ENCODE measurements at places on chromosomes 7 and 10. TPM values are rescaled to one million over a fixed set of nuclear protein-coding genes. Genes with fewer than 3 reads are reported as not detected.
A peak's percentile ranks its signal among the peaks of the same experiment; 100 is the strongest.

ITPRID1 gene
- not detected for total RNA-seq

ACHE gene
- 30.0 TPM for total RNA-seq

NUTM2B gene
- 0.42 TPM for total RNA-seq

IL15RA gene
- not detected for total RNA-seq

- peak overlapping the region; percentile 18 for H3K27ac ChIP-seq
- H3K36me3 ChIP-seq: no peaks in the 10 kb centered on the region
- H3K27me3 ChIP-seq: peaks cover 6% of the 10 kb centered on the region
- DNase-seq: peak; percentile 41
- peaks cover 36% of the 10 kb centered on the region for H3K4me1 ChIP-seq
- no peak overlapping the region for H3K4me3 ChIP-seq
Observed at GRCh38 chr10:34808801-34809745, 6.0 kb downstream of the PARD3 start.

GRCh38 chr10:49668684-49669083 lies 10.8 kb upstream of the C10orf53 start:
- peaks cover 6% of the 10 kb centered on the region for H3K27me3 ChIP-seq
- H3K36me3 ChIP-seq: peaks cover 9% of the 10 kb centered on the region
- peaks cover 21% of the 10 kb centered on the region for H3K4me1 ChIP-seq

DNA sequence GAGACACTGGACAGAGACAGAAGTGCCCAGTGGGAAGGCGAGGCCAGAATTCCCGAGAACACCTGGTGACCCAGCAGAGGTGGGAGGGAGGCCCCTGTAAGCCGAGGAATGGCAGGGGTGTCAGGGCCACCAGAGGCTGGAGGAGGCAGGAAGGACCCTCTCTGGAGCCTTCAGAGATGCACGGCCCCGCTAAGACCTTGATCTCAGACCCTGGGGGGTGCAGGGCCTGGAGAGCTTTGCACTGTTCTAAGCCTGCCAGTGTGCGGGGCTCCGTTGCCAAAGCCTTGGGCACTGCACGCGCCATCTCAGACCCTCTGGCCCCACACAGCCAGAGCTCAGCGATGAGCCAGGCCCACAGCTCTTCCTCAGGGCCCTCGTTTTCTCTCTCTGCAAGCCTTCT lies 557.1 kb downstream of the PTPRN2 start:
- peaks cover 29% of the 10 kb centered on the region for H3K36me3 ChIP-seq
- H3K27me3 ChIP-seq: peaks cover 10% of the 10 kb centered on the region
- peaks cover 11% of the 10 kb centered on the region for H3K4me1 ChIP-seq
- no peak overlapping the region for H3K4me3 ChIP-seq
- no peak overlapping the region for H3K27ac ChIP-seq
- no peak for DNase-seq

GRCh38 chr7:22055226-22055625 lies 109.5 kb upstream of the CDCA7L start:
- H3K4me3 ChIP-seq: no peak overlapping the region
- no peaks in the 10 kb centered on the region for H3K36me3 ChIP-seq
- no peak overlapping the region for H3K27ac ChIP-seq
- DNase-seq: no peak
- H3K4me1 ChIP-seq: peaks cover 6% of the 10 kb centered on the region

- peak overlapping the region; percentile 2 for H3K27ac ChIP-seq
- peak overlapping the region; percentile 96 for H3K4me3 ChIP-seq
- H3K4me1 ChIP-seq: peaks cover 6% of the 10 kb centered on the region
- peaks cover 21% of the 10 kb centered on the region for H3K27me3 ChIP-seq
- peaks cover 6% of the 10 kb centered on the region for H3K36me3 ChIP-seq
Observed at GRCh38 chr7:49772916-49773217, 571 bp upstream of the VWC2 start.

DNA sequence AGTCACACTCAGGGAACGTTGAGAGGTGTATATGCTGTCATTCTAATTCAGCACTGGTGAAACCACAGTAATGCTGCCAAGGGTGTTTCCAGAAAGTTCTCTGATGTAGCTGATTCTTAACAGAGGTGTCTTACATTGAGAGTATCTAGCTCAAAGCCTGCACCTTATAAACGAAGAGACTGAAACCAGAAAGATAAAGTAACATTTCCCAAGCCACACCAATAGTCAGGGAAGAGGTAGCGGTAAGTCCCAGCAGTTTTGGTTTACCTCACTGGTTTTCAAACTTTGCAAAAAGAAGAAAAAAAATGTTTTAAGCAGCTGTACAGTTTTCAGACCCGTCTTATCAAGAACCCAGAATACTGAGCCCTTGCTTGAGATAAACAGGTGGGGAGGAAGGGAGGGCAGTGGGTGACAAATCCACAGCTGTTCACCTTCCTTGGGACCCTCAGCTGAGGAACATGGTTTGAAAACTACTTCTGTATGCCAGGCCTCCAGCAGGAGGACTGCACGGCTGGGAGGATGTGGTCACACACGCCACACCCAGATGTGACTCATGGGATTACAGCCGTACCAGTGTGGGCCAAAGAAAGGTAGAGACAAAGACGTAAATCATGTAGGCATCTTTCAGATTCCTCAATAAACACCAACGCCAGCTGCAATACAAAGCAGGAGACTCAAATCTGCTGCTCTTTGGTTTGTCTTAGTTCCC lies 63.9 kb upstream of the GSDME start:
- no peak overlapping the region for H3K4me3 ChIP-seq
- no peak for DNase-seq
- no peaks in the 10 kb centered on the region for H3K36me3 ChIP-seq

GRCh38 chr10:43160921-43161255 lies 22.6 kb downstream of the CSGALNACT2 start:
- DNase-seq: no peak
- H3K4me3 ChIP-seq: no peak overlapping the region
- H3K4me1 ChIP-seq: peaks cover 4% of the 10 kb centered on the region
- H3K36me3 ChIP-seq: no peaks in the 10 kb centered on the region
- no peak overlapping the region for H3K27ac ChIP-seq

- H3K36me3 ChIP-seq: peaks cover 6% of the 10 kb centered on the region
- no peak overlapping the region for H3K27ac ChIP-seq
- peaks cover 4% of the 10 kb centered on the region for H3K4me1 ChIP-seq
- peaks cover 4% of the 10 kb centered on the region for H3K27me3 ChIP-seq
Observed at GRCh38 chr10:11358923-11359575, 252.4 kb downstream of the USP6NL start.

GRCh38 chr10:3648170-3648569 lies 136.8 kb downstream of the KLF6 start:
- H3K36me3 ChIP-seq: no peaks in the 10 kb centered on the region
- no peak overlapping the region for H3K27ac ChIP-seq
- no peaks in the 10 kb centered on the region for H3K4me1 ChIP-seq
- H3K4me3 ChIP-seq: no peak overlapping the region
- no peaks in the 10 kb centered on the region for H3K27me3 ChIP-seq
- no peak for DNase-seq

DNA sequence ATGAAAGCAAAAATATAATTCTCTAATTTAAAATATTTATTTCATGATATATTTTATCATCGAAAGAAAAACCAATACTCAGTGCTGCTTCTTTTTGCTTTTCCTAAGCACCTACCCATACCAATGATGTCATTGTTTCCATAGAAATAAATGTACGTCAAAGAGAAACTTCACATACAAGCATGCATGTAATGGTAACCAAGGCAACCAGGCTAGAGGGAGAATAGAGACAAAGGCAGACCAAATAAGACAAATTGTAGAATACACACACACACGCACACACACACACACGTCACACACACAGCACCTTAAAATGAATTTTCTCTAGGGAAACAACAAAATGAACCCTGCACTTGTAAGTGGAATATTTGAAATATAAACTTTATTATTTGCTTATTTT lies 75.5 kb downstream of the MACC1 start:
- H3K36me3 ChIP-seq: no peaks in the 10 kb centered on the region
- no peaks in the 10 kb centered on the region for H3K27me3 ChIP-seq
- H3K27ac ChIP-seq: no peak overlapping the region
- H3K4me3 ChIP-seq: no peak overlapping the region

GRCh38 chr7:32223071-32223650 lies 153.0 kb upstream of the PDE1C start:
- peaks cover 3% of the 10 kb centered on the region for H3K27me3 ChIP-seq
- no peak overlapping the region for H3K4me3 ChIP-seq
- H3K4me1 ChIP-seq: peaks cover 10% of the 10 kb centered on the region
- H3K27ac ChIP-seq: no peak overlapping the region

- H3K27ac ChIP-seq: no peak overlapping the region
- peaks cover 9% of the 10 kb centered on the region for H3K27me3 ChIP-seq
- peaks cover 3% of the 10 kb centered on the region for H3K4me1 ChIP-seq
- DNase-seq: no peak
- H3K36me3 ChIP-seq: peaks cover 33% of the 10 kb centered on the region
Observed at GRCh38 chr7:43808410-43808809, 49.9 kb downstream of the BLVRA start.

DNA sequence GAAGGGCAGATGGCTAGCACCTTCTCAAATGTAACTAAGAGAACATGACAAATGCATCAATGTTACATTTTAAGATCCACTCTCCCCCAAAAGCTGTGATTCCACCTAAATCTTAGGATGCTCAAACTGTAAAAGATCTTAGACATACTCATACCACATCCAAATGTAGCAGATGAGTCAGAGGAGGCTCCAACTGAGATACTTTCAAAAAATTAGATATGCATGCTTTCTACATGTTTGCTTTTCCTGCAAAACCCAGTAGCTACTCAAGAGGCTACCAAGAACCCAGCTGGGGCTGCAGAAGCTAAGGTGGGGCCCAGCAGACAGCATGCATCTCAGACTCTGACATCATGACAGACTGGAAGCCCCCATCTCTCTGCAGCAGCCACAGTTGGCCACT lies 31.4 kb upstream of the FRMD4A start:
- H3K4me3 ChIP-seq: no peak overlapping the region
- no peak overlapping the region for H3K27ac ChIP-seq
- no peaks in the 10 kb centered on the region for H3K4me1 ChIP-seq
- no peaks in the 10 kb centered on the region for H3K36me3 ChIP-seq
- DNase-seq: no peak

GRCh38 chr10:78779339-78779955 lies 289.3 kb upstream of the ZMIZ1 start:
- H3K4me3 ChIP-seq: no peak overlapping the region
- peaks cover 2% of the 10 kb centered on the region for H3K27me3 ChIP-seq
- H3K4me1 ChIP-seq: peaks cover 3% of the 10 kb centered on the region
- DNase-seq: no peak

- H3K27me3 ChIP-seq: peaks cover 19% of the 10 kb centered on the region
- no peak for DNase-seq
- no peaks in the 10 kb centered on the region for H3K36me3 ChIP-seq
Observed at GRCh38 chr7:107998660-107999480, 4.1 kb downstream of the LAMB1 start.

DNA sequence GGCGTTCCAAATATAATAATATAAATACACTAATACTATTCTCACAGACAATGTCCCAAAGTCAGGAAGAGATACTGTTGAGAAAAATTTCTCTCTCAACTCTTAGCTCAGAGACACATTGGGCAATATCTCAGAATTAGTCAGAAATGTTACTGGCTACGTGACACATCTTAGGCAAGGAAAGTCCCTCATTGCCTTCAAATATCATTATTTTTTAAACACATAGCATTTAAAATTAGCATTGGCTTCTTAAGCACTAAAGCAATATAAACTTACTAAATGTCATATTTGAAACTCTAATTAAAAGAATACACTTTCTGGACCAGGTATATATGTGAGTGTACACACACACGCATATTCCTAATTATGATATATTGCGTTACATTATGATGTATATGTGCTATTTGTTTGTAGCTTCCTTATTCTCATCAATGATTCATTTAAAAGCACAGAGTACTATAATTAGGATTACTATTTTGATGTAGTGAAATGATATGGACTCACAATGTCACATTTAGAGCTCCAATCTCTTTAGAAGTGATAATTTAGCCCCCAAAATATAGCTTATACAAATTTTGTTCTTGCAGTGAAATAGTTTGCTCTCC lies 255.8 kb downstream of the TWIST1 start:
- no peaks in the 10 kb centered on the region for H3K36me3 ChIP-seq
- H3K27ac ChIP-seq: no peak overlapping the region
- DNase-seq: no peak
- no peak overlapping the region for H3K4me3 ChIP-seq

DNA sequence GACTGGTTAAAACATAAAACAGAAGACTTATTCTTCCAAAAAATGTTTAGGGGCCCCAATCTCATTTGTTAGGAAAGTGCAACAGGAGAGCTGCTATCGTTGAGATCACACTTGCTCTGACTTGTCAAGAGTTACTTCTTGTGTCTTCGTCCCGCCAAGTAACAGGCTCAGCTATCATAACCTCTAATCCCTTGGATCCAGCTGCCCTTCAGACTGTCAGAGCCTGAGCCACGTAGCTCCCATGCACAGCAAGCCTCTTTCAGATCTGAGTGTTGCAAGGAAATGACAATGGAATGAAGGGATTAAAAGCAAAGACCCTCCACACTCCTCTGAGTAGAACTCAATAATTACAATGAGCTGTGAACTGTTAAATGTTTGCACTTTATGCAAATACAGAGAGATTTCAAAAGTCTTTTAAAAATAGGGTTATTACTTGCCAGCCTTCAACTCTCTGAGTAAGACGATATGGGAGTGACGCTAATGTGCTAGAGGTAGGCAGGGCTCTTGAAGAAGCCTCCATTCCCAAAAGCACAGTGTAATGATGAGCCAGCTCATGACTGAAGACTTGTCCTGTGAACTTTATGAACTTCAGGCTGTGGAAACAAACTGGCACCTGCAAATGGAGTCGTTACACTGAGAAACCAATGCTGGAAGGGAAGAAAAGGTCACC lies 28.4 kb upstream of the CDK13 start:
- H3K36me3 ChIP-seq: no peaks in the 10 kb centered on the region
- DNase-seq: no peak
- no peaks in the 10 kb centered on the region for H3K4me1 ChIP-seq
- H3K27ac ChIP-seq: no peak overlapping the region
- no peaks in the 10 kb centered on the region for H3K27me3 ChIP-seq
- no peak overlapping the region for H3K4me3 ChIP-seq

DNA sequence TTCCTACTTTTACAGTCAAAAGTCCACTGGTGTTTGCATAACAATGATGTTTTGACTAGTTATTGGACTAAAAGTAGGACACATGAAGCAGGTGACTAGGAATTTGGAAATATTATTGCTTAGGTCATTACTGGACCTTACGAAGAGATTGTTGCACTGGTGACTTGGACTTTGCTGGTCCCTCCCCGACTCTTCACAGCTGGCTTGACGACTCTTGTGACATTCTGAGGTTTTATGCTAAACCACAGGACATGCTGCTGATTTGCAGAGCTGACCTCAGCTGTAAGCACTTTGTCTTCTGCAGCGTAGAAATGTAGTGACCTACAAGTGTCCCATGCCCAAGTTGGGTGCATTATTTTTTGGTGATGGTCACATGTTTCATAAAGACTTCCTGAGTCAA lies 21.9 kb downstream of the PCBD1 start:
- DNase-seq: no peak
- peaks cover 2% of the 10 kb centered on the region for H3K27me3 ChIP-seq
- peaks cover 4% of the 10 kb centered on the region for H3K36me3 ChIP-seq
- H3K4me3 ChIP-seq: no peak overlapping the region
- H3K4me1 ChIP-seq: no peaks in the 10 kb centered on the region

DNA sequence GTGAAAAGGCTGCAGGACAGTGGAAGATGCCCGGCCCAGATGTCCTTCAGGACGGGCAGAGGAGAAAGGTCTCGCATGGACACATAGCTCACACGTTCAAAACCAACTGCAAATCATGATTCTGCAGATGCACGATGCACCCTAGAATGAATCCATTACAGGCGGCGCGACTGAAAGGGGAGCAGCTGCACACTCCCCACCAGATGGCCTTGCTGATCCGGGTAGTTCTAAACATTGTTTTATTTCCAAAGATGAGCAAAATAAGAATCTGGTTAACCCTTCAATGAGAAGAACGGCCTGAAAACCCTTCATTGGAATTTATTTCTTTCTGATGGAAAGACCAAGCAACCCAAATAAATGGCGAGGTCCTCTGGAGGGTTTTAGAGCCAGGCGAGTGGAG lies 33.8 kb downstream of the CHST15 start:
- no peaks in the 10 kb centered on the region for H3K36me3 ChIP-seq
- no peak overlapping the region for H3K4me3 ChIP-seq
- H3K27me3 ChIP-seq: peaks cover 5% of the 10 kb centered on the region
- peaks cover 19% of the 10 kb centered on the region for H3K4me1 ChIP-seq
